ENCODE measurements at places on chromosomes 16 and 17.

DNA sequence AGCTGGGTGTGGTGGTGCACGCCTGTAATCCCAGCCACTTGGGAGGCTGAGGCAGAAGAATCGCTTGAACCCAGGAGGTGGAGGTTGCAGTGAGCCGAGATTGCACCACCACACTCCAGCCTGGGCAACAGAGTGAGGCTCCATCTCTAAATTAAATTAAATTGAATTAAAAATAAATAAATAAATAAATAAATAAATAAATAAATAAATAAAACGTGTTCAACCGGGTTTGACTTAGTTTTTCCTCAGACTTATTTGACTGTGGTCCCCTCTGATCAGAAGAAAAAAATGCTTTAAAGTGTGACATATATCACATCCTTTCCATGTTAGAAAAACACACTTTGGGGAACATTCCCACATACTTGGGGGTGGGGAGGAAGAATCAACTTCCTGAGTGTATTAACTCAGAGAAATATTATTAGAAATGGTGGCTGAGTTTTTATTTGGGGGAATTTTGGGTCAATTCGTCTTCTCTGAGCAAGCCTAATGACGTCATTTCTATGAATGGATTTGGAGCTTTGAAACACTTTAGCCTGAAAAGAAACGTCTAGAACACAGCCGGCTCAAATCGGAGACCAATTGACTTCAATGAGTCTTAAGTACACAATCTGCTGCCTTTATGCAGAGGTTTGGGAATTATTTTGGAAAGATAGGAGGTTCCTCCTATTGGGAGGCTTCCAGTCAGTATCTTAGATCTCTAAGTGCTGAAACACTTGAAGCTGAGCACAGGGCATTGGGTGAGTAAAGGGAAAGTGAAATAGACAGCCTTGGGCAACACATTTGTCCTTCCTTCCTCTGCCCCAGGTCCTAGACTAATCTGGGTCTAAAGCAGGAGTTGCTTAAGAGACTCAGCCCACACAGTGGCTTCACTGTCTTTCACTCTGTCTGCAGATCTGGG is 132.6 kb downstream of the PITPNC1 start:
- no peak for DNase-seq

- DNase-seq, result no peak
These were observed 24.8 kb downstream of the MAPT start for GRCh38 chr17:45919136-45919535.

DNA sequence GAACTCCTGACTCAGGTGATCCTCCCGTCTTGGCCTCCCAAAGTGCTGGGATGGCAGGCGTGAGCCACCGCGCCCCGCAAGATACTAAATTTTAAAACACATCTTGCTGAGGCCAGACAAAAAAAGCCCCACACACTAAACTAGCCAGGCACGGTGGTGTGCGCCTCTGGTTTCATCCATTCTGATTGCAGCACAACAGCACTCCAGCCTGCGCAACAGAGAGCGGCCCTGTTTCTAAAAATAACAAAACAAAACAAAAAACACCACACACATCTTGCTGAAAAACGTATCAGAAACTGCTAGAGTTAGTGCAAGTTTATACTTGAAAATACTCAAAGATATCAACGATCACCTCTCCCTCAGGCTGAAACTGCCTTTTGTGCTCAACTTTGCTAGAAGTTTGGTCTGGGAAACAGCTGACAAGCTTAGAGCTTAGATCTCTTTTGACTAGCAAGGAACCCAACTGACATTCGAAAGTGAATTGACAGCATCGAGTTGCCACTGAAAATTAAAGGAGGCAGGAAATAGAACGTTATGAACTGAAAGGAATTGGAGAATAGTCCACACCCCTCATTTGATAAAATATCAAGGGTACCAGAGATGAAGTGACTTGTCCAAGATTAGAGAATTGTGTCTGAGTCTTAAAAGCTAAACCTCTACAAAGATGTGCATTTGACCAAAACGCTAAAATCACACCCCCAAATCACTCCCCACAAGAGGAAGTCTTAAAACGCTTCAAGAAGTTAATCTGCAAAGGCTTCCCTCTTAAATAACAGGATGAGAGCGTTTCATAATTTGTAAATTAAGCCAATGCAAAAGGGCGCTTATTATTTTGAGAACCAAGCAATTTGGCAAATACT is 908 bp downstream of the COG4 start:
- no peak for DNase-seq

GRCh38 chr17:27407916-27408864 is 48.1 kb upstream of the KSR1 start:
- no peak for DNase-seq

DNA sequence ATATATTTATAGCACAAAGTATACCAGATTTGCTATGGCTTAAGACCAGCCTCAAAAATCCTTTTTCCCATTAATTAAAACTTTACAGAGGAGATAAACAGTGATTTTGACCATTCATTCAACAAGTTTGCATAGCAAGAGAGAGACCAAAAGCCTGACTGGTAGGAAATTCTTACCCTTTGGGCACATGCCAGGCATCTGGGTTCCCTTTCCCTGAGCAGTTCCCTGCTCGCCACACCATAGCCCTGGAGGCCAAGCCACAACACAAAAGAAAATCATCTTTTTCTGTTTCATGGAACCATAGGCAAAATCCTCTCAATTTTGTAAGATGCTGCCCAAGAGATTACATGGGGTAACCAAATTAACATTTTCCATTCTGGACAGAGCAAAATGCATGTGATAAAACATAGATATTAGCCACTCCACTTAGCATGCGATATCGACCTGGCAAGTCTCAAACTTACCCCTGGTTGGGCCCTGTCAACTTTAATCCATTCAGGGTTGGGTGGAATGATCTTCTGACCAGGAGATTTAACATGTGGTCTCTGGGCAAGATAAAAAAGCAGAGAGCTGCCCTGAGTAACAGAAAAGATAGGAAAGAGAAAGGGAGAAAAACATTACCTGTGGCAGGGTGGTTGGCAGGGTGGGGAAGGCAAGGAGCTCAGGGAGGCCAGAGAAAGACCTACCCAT is 57.6 kb upstream of the B4GALNT2 start:
- no peak for DNase-seq

DNA sequence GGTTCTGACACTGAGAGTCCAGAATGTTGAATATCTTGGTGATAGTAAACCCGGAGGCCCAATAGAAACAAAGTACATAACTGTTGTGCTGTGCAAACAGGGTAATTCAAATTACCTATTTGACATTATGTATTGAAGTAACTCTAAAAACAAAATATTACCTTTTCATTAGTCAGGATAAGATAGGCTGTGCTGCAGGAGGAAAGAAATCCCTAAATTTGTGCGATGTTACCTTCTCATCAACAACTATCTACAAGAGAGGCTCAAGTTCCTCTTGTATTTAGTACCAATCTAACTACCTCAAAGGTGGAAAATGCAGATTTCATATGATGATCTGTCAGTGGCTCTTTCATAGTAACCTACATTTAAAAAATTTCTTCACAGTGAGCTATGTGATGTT is 367.2 kb downstream of the ZFHX3 start:
- no peak for DNase-seq

GRCh38 chr17:42779304-42779935 is 990 bp upstream of the WNK4 start:
- DNase-seq, result no peak

DNA sequence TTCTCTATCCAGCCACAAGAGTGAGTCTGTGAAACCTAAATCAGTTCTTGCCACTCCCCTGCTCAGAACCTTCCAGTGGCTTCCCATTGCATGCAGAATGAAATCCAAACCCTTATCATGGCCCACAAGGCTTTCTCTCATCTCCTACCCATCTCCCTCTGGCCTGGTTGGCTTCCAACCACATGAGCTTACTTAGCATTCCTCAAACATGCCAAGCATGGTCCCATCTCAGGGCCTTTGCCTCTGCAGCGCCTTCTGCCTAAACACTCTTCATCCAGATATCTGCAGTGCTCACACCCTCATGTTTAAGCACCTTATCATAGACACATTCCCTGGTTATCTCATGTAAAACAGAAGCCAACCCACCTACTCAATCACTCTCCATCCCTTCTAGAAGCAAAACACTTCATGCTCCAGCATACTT is 15.5 kb downstream of the TK2 start:
- DNase-seq, result no peak

DNA sequence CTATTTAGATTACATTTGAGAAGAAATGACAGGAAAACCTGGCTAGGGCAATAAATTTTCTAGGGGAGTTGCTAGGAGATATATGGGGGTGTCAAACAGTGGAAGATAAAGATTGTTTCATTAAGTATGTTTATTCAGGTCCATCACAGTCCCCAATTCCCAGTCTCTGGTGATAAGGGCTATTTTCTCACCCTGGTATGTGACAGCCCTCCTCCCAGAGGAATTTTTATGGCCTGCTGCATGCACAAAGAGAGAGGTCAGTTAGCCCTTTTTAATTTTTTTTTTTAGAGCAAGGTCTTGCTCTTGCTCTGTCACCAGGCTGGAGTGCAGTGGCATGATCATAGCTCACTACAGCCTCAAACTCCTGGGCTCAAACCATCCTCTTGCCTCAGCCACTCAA is 53.6 kb upstream of the ATF7IP2 start:
- no peak for DNase-seq

DNA sequence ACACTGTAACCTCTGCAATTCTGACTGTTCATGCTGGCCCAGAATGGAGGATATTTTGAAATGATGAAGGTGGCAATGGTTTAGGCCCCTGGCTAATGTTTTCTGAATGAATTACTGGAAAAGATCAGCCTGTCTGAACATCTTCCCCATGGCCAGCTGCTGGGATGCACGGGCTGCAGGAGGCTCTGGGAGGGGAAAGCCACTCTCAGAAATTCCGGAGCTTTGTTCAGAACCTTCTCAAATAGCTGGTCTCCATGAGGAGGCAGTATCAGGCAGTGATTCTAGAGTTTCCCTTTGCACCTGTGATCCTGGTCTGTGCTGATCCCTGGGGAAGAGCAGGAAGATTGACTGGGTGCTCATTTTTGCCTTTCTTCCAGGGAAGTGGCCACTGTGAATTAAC is 5.0 kb downstream of the SLC6A2 start:
- DNase-seq, result no peak

DNA sequence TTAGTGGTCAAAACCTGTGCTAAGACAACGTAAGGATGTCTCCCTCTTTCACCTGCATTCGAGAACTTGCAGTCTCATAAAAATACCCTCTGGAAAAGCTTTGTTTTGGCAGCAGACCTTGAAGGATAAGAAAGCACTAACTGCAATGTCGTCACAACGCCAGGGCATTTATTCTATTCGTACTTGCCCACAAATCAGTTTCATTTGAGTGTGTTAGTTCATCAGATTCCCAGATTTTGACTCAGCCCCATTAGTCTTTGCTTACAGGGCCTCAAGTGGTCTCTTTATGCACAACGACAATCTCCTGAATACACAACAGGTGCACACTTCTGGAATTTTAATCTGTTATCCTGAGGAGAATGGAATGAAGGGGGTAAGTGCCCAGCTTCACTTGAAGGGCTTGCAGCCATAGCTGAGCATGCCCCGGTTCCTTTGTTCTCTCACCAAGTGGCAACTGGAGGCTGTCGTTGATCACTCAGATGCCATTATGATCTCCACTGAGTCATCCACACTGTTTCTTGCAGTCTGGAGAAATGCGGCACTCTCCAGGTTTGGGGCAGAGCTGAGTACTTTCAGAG is 58.8 kb downstream of the CLEC19A start:
- no peak for DNase-seq

GRCh38 chr17:14471052-14471451 is 170.2 kb downstream of the HS3ST3B1 start:
- DNase-seq, result no peak

GRCh38 chr17:82519971-82520903 is 705 bp downstream of the FOXK2 start:
- peak; percentile 56 for DNase-seq

DNA sequence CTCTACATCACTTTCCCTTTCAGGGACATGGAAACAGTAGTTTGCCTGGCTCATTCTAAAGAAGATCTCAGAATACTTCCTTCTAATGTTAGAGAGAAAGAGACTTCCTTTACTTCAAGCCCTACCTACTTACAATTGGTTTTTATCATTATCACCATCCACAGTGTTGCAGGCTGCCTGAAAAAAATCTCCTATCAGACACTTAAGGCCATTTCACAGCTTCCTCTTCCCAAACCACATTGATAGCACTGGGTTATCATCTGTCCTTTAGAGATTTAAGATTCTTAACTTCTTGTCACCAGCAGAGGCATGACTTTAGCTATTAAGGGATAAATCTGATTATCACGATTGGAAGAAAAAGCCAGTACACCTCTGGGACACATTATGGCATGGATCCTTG is 178.5 kb upstream of the TBX2 start:
- no peak for DNase-seq
